ENCODE measurements at places on chromosomes 13 and 19.

DNA sequence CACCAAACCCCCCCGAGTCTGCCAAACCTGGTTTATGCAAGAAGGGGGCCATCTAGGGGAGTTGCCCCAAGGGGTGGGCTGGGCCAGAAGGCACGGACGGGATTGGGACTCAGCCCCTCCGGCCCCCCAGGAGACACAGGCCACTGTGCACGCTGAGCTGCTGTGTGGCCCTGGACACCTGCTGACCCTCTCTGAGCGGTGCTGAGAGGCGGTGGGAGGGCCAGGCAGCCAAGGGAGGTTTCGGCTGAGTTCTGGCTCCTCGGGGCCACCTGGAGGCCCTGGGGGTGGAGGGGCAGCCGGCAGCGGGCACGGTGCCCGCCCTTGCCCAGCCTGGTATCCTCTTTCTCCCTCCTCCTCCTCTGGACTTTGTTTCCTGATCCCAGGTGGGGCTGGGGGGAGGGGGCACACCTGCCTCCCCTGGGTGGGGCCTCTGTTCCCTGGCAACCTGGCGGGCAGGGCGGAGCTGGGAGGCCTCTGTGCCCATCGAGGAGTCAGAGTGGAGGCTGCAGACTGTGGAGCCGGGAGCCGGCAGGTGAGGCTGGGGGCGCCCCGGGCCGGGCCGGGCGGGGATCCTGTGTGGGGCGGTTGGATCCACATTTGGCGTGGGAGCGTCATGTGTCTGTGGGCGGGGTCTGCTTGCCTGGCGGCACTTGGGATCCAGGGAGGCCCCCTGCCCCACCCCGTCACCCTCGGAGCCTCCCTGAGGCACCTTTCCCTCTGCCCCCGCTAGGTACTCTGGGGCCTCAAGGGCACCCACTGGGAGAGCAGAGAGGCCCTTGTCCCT lies at the start of gene MISP:
Gene MISP (plus strand): TSS at position 473 of the 784 bp plus-strand sequence. CDS start 5,835 bp downstream, outside the sequence.
- no peak for DNase-seq

DNA sequence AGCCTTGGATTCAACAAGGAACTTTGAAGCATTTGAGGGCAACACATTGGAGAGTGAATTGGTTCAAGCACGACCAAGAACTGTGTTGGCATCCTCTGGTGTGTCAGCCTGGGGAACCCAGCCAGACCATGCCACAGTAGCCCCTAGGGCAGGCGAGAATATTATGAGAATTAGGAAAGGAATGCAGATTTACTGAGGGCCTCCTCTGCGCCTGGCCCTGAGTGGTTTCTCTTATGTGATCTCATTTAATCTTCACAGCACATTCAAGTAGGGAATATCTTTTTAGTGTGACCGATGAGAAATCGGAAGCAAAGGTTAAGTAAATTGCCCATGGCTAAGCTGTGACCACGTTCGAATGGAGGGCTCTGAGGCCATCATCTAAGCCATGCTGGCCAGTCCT lies 15.3 kb upstream of the ERICH6B start:
- DNase-seq, result peak; percentile 50

DNA sequence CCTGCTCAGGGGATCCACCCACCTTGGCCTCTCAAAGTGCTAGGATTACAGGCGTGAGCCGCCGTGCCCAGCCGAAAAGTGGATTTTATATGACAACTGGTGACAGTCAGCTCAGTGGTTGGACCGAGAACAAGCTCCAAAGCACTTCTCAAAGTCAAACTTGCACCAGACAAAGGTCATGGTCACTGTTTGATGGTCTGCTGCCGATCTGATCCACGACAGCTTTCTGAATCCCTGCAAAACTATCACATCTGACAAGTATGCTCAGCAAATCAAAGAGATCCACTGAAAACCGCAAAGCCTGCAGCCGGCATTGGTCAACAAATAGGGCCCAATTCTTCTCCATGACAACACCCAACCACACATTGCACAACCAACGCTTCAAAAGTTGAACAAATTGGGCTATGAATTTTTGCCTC lies 21.6 kb upstream of the NAA16 start:
- DNase-seq, result no peak

DNA sequence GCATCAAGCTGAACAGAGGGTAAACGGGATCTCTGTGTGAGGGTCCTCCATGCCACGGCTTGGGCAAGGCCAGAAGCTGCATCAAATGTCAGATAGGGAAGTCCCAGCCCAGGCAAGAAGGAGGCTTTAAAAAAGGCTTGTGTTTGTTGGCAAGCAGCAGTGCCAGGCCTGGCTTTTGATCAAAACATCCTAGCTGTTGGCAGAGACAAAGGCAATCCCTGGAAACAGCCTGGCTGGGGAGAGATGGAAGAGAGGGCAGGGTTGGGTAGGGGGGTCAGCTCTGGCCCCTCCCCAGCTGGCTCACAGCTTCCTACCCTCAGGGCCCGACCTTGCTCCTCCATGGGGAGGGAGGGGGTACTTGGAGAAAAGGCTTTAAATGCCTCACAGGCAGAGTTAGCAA lies 61.8 kb upstream of the KCTD15 start:
- DNase-seq, result no peak

- DNase-seq, result no peak
Observed at GRCh38 chr13:50636007-50636704, 207.3 kb downstream of the DLEU7 start.

DNA sequence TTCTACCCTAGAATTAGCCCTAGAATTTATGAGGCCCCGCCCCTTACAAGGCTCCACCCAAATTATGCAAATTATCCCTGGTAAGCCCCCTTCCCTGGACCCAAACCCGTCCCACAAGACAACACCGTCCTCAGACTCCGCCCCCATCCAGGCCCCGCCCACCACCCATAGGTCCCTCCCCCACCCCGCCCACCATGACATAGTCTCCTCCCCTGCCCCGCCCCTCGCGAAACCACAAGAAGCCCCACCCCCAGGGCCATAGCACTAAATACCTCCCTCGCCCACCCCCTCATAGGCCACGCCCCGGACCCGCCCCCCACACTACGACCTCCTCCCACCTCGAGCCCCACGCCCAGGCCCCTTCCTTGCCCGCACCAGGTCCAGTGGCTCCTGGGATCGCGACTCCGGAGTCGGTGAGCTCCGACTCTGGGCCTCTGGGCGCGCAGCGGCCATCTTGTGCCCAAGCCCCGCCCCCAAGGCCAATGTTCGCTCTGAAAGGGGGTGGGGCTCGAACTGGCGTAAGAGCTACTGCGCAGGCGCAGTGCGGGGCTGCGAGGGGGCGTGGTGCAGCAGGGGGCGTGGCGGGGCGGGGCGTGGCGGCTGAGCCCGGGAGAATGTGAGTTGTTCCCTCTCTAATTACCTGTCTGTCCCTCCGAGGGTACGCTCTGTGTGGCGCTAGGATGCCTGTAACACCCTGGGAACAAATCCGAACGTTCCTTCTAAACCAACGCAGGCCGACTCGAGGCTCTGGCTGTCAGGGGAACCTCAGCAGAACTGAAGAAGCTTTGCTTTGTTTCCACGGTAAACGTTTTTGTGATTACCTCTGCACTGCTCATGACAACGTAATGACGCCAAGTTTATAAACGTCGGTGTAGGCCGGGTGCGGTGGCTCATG lies at the start of gene ZNF784:
Gene ZNF784 (minus strand): TSS at position 458 of the 895 bp plus-strand sequence. CDS start 5 bp downstream, at position 453.
- DNase-seq, result peak; percentile 92

- DNase-seq, result no peak
Observed at GRCh38 chr19:6278740-6279619, 795 bp downstream of the MLLT1 start.

- DNase-seq, result no peak
Observed at GRCh38 chr13:93372856-93373255, 146.2 kb downstream of the GPC6 start.

- DNase-seq, result peak; percentile 67
Observed at GRCh38 chr19:53511933-53512374, 26.0 kb upstream of the ZNF331 start.

- DNase-seq, result peak; percentile 71
Observed at GRCh38 chr19:10290876-10291553, 1.3 kb downstream of the ICAM5 start.
